Progenitor cell of endocrine pancreas (in vitro differentiated cells): ENCODE measurements at places on chromosomes 7 and 10. TPM values are rescaled to one million over a fixed set of nuclear protein-coding genes. Genes with fewer than 3 reads are reported as not detected.

DNA sequence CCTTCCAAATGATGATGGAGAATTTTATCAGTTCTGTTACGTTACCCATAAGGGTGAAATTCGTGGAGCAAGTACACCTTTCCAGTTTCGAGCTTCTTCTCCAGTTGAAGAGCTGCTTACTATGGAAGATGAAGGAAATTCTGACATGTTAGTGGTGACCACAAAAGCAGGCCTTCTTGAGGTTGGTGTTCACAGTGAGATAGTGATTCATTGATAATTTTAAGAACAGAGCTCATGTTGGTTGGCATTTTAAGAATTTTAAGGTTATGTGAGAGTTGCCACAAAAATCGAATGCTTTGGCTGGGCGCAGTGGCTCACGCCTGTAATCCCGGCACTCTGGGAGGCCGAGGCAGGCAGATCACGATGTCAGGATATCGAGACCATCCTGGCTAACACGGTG, 25.9 kb downstream of the TAX1BP1 start:
- no peak for DNase-seq
- H3K4me3 ChIP-seq: no peak overlapping the region
- H3K36me3 ChIP-seq: peaks cover 26% of the 10 kb centered on the region
- no peaks in the 10 kb centered on the region for H3K27me3 ChIP-seq

DNA sequence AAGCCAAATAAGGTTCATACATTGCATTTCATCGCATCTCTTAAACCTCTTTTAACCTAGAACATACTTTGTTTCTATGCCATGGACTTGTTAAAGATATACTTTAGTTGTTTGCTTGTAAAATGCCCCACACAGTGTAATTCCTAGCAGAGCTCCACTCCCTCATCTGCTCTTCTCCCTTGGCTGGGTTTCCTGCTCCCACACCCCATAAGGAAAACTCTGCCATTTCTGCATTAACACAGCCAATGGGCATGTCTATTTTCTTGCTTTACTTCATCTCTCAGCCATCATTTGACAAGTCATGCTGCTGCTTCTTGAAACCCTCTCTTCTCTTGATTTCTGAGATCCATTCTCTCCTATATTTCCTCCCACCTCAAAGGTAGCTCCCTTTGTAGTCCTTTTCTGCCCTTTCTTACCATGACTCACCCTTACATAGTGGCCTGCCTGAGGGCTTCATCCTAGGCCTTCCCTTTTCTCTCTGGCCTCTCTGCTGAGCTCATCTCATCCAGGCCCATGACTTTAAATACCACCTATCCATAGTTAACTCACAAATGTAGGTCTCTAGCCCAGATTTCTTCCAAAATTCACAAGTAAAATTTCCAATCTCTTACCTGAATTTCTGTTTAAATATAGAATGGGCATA, 471.4 kb downstream of the ADRA2A start:
- no peak overlapping the region for H3K4me3 ChIP-seq
- H3K27ac ChIP-seq: no peak overlapping the region
- H3K4me1 ChIP-seq: no peaks in the 10 kb centered on the region
- DNase-seq: no peak

DNA sequence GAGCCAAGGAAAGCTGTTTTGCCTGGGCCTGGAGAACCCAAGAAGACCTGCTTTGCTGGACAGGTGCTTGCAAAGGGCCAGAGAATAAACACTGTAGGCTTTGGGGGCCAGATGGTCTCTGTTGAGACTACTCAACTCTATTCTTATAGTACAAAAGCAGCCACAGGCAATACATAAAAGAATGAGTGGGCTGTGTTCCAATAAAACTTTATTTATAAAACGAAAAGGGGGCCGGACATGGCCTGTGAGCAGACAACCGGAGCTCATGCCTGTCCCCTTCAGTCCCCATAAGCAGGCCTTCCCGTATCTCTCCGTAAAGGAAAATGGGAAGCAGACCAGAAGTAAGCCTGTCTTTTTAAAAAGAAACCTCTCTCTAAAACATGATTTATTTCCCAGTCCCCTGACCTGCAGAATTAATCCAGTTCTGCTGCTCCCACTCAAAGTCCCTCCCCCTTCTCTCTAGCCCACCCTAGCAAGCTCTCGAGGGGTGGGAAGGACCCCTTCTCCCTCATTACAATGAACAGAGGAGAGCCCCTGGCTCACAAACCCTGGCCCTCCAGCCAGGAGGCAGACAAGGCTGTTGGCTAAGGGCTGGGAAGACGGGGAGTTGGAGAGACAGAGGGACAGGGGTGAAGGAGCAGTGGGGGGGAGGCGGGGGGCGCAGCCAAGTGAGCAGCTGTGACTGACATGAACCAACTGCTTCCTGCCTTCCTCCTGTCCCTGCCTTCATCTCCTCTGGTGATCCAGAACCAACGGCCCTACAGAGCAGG, 177.8 kb downstream of the NEURL1 start:
- H3K4me3 ChIP-seq: no peak overlapping the region
- no peak for DNase-seq
- H3K27me3 ChIP-seq: no peaks in the 10 kb centered on the region
- H3K36me3 ChIP-seq: peaks cover 2% of the 10 kb centered on the region
- H3K27ac ChIP-seq: no peak overlapping the region
- peaks cover 6% of the 10 kb centered on the region for H3K4me1 ChIP-seq

GRCh38 chr7:141378405-141378804, 172.8 kb upstream of the AGK start:
- no peak overlapping the region for H3K27ac ChIP-seq
- H3K4me3 ChIP-seq: no peak overlapping the region
- H3K4me1 ChIP-seq: no peaks in the 10 kb centered on the region
- H3K27me3 ChIP-seq: no peaks in the 10 kb centered on the region

DNA sequence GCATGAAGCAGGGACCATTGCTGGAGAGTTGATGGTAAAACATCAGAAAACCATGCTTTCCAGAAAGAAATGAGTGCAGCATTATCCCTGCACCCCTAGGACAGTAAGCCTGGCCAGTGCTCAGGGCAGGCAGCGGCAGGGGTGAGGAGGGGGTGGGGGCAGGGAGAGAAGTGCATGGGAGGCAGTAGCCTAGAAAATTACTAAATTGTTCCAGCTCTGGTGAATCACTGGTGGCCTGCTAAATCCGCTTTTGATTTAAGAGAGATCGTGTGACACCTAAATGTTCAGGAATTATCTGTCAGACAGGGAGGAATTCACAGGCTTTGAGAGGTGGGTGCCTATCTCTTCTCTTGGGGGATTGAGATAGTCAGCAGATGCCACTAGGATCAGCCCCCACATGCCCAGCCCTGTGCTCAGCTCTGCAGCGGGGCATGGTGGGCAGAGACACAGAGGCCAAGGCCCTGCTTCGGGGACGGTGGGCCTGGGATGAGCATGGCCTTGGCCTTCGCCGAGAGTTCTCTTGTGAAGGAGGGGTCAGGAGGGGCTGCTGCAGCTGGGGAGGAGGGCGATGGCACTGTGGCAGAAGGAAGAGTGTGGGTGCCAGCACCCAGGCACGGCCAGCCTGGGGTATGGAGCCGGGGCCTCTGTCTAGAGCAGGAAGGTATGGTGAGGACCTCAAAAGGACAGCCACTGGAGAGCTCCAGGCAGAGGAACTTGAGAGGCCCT, 5.0 kb upstream of the AQP1 start:
- no peaks in the 10 kb centered on the region for H3K36me3 ChIP-seq
- DNase-seq: no peak
- no peaks in the 10 kb centered on the region for H3K4me1 ChIP-seq

- H3K4me3 ChIP-seq: no peak overlapping the region
- no peak for DNase-seq
- no peak overlapping the region for H3K27ac ChIP-seq
- H3K36me3 ChIP-seq: no peaks in the 10 kb centered on the region
These were observed 184.1 kb upstream of the STK17A start for GRCh38 chr7:43398831-43399230.

GRCh38 chr10:70280099-70280498, 3.7 kb downstream of the NPFFR1 start:
- H3K4me3 ChIP-seq: no peak overlapping the region
- no peaks in the 10 kb centered on the region for H3K4me1 ChIP-seq
- no peak for DNase-seq
- H3K36me3 ChIP-seq: no peaks in the 10 kb centered on the region

DNA sequence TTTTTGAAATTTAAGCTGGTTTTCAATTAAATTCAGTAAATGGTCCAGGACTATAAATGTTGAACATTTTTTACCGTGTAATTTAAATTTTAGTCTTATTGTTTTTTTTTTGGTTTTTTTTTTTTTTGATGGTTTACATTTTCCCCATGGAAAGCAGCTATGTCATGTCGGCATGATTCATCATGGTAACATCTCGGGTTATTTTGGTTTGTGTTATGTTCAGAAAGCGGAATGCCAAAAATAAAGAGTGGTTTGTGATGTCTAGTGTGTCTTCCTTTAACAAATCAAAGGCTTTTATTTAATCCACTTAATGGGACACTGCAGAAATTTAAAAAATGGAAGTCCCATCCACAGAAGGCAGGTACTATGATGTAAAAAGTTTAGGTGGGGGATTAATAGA, 58.5 kb downstream of the TRUB1 start:
- DNase-seq: no peak
- H3K4me3 ChIP-seq: no peak overlapping the region
- H3K27me3 ChIP-seq: no peaks in the 10 kb centered on the region
- no peak overlapping the region for H3K27ac ChIP-seq
- H3K4me1 ChIP-seq: no peaks in the 10 kb centered on the region
- no peaks in the 10 kb centered on the region for H3K36me3 ChIP-seq

STEAP4 gene
- total RNA-seq: not detected in 2 replicates

LRRC18 gene
- total RNA-seq: not detected in 2 replicates

BUD23 gene
- 57.9 and 58.8 TPM in 2 replicates for total RNA-seq
